ENCODE measurements at places on chromosomes 7 and 10. TPM values are rescaled to one million over a fixed set of nuclear protein-coding genes. Genes with fewer than 3 reads are reported as not detected.

GRCh38 chr10:11951695-11952094, 90.9 kb downstream of the UPF2 start:
- DNase-seq: no peak
- no peak overlapping the region for H3K27ac ChIP-seq
- H3K4me3 ChIP-seq: no peak overlapping the region
- H3K36me3 ChIP-seq: peaks cover 49% of the 10 kb centered on the region
- no peaks in the 10 kb centered on the region for H3K27me3 ChIP-seq

Gene WDR86
- total RNA-seq: not detected

Gene PTPN20
- total RNA-seq: 0.28 TPM

Gene NEUROD6
- not detected for total RNA-seq

GRCh38 chr10:124324451-124324850, 94.3 kb downstream of the OAT start:
- no peaks in the 10 kb centered on the region for H3K4me1 ChIP-seq
- H3K27ac ChIP-seq: no peak overlapping the region
- H3K27me3 ChIP-seq: no peaks in the 10 kb centered on the region
- no peaks in the 10 kb centered on the region for H3K36me3 ChIP-seq
- H3K4me3 ChIP-seq: no peak overlapping the region
- no peak for DNase-seq
